Psoas muscle (tissue), 8 donors: ENCODE measurements at places on chromosomes 2 and 18. TPM values are rescaled to one million over a fixed set of nuclear protein-coding genes. Genes with fewer than 3 reads are reported as not detected.

IFT172 gene
- total RNA-seq = 10.1 TPM

MBOAT2 gene
- total RNA-seq = 1.4 TPM

RFTN2 gene
- total RNA-seq = 5.4 TPM

IRS1 gene
- 6.1 TPM for total RNA-seq

IL18R1 gene
- total RNA-seq = 0.80 TPM

- peak; percentile 61 for DNase-seq
Observed at GRCh38 chr2:136116151-136116812, 1.7 kb downstream of the CXCR4 start.

- DNase-seq = no peak
Observed at GRCh38 chr2:206718296-206718695, at the start of gene DYTN. Gene DYTN, minus strand, starts transcription at chr2:206718396. Its CDS starts 117 bp downstream, at chr2:206718279.

- no peak for DNase-seq
Observed at GRCh38 chr2:159855143-159855542, 57.1 kb upstream of the CD302 start.

DNA sequence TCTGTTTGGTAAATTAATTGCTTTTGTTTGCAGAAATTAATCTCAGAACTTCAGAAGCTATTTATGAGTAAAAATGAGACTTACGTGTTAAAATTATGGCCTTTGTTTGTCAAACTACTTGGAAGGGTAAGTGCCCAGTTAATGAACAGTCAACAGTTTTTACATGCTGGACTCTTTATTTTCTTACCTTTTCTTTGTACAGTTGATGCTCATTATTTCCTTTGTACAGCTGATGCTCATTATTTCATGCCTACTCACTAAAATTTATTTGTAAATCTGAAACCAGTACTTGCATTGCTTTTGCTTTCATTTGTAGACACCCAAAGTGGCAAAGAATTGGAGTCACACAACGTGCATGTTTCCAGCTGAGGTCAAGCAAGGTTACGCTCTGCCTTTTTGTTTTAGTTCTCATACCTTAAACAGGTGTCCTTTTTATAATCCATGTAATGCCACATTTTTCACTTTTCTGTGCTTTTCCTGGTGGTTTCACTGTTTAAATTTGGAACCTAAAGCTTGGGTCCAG is 13.3 kb downstream of the RIF1 start:
- no peak for DNase-seq

GRCh38 chr2:100200985-100201384 is 58.6 kb upstream of the AFF3 start:
- DNase-seq = no peak

- DNase-seq = no peak
Observed at GRCh38 chr18:55064760-55065159, 105.5 kb upstream of the CCDC68 start.

DNA sequence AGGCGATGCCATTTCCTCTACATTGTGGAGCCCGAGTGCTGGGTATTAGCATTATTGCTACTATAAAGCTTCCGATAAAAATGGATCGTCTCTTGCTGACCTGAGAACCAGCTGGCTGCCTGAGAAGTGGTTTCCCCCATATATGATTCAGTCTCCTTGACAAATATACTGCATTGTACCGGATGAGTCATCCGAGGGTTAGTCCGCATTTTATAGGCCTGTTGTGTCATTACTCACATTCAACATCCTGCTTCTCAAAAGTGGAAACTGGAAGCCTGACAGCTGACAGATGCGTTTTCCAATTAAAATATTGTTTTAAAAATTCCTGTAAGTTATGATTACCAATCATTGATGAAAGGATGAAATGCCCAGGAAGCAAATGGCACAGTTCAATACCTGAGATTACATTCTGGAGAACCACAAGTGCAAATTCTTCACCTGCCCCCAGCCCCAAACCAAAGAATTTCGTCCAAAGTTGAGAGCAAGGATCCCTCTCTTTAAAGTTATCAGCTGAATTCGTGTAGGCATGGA is 65.7 kb downstream of the SPRED2 start:
- DNase-seq = no peak

- peak; percentile 40 for DNase-seq
Observed at GRCh38 chr2:197179744-197180498, 130.7 kb downstream of the ANKRD44 start.
